ENCODE measurements at places on chromosomes 11 and 22.

DNA sequence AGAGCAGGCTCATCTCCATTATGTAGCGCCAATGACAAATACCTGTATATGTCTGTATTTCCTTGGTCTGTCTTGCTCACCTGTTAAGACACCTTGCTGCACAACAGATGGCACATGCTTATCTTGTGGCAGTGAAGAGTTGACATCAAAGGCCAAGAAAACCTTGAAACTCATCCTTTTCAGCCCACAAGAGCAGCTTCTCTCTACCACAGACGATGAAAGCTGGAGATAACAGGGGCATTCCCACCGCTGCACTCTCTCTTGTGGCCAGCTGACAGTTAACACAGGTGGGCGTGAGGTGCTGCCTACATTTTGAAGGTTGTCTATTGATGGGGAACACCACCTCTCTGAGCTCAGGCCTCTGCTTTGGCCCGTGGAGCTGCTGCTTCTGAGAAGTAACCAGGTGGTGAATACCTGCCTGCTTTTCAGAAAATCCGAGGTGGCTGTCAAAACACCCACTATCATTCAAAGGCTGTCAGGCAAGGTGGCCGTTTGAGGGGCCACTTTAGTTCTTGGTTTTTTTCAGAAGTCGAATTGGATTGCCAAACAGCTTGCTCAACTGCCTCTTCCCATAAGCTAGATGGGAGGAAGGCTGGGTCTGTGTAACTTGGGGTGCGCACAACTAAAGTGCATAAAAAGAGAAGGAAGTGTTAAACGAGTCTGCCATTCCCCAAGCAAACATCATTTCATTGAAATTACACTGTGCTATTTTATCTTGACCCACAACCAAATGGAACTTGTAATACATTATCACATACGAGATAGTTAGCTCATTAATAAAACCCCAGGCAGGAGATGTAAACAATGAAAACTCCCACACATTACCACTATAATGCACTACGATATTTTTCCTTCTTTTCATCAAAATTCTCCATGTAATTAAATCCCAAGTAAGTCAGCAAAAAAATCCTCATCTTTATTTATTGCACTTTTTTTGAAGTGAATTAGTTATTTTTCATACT is 87.1 kb upstream of the RAG2 start:
- DNase-seq = no peak

DNA sequence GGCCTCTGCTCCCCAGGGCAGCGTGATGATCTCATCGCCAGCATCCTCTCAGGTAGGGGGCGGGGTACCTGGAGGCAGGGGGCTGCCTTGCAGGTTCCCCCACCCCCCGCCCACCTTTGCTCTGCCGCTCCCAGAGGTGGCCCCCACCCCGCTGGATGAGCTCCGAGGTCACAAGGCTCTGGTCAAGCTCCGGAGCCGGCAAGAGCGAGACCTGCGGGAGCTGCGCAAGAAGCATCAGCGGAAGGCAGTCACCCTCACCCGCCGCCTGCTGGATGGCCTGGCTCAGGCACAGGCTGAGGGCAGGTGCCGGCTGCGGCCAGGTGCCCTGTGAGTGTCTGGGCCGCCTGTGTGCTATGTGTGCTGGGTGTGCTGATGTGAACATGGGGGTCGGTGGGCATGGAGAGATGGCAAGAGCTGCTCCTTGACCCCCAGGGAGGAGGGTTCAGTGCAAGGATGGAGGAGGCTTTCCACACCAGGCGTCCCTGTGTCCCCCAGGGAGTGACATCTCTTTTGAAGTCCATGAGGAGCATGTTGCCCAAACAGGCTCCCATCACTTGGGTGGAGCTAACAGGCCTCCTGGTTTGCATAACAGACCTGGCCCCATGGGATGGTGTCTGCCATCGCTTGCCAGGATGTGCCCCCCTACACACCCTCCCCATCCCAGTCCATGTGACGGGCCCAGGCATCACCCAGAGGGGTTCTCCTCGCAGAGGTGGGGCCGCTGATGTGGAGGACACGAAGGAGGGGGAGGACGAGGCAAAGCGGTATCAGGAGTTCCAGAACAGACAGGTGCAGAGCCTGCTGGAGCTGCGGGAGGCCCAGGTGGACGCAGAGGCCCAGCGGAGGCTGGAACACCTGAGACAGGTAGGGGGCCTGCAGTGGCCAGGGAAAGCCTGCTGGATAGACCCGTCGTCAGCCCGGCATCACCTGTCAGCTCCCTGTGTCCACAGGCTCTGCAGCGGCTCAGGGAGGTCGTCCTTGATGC is 14.1 kb downstream of the PLCB3 start:
- DNase-seq = no peak

DNA sequence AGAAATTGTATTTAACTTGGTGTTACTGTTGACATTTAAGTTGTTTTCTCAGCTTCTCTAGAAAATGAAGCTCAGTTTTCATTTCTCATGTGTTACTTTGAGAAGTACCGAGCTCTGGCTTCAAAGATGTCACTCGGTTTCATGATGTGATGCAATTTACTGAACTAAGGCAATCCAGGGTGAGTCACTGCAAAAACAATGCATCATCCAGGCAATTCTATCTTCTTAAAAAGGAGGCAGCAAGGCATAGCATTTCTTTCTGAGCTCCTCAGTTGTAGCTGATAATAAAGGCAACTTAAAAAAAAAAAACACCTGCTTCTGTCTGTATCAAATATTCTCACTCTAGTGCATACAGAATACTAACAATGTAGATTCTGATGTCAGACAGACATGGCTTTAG is 91.1 kb upstream of the KCNA4 start:
- DNase-seq = no peak

DNA sequence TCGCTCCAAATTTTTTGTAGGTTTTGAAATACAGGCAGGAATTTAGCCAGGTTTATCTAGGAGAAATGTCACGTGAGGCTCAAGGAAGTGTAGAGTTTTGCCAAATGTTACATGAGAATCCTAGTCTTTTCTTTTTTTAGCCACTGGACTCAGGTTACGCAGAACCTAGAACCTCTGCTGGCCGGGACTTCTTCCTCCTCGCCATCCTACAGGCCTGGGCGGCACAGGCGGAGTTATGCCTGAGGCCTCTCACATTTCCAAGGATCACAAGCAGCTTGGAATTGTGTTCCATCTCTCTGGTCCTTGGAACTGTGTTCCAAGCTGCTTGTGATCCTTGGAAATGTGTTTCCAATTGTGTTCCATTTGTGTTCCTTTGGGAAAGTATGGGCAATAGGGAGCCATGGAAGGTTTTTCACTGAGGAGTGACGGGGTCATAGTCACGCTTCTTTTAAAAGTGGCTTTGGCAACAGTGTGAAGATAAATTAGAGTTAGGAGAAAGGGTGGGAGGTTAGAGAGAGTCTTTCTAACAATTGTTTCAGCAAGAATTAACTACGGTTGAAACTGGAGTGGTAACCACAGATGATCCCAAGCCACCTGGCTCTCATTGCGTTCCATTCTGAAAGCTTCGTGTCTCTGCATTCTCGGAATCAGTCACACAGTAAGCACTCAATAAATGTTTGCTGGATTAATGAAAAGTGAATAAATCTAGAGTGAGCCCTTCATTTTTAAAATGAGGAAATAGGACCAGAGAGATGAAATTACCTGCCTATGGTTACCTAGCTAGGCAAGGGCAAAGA is 12.5 kb upstream of the POU2AF1 start:
- peak; percentile 32 for DNase-seq

- no peak for DNase-seq
Measured at GRCh38 chr11:8310743-8311298, 47.1 kb upstream of the LMO1 start.

DNA sequence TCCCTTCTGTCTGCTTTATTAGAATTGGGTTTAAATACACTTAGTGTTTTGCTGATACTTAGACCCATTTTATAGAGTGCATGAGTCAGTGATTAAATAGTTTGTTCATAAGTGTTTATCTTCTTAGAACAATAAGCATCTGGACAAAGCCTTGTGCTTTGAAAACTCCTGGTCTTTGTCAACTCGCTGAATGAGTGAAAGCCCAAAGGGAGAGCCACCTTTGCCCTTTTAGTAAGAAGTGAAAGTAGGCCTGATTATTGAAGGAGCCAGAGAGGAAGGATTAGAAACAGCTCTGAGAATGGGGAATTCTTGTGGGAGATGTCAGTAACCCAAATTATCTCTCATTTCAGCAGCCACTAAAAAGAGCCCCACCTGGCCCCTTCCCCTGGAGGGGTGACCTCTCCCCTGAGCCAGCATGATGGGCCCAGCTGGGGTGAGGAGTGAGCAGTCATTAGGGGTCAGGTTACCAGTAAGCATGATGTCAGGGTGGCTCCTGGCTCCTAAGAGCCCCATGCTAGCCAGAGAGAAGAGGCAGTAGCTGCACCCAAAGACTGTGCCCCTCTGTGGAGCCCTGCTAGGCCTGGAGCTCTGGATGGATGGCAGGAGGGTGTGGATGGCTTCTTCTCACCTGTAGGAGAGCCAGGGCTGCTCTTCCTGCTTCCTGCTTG is 125.1 kb upstream of the E2F8 start:
- DNase-seq = no peak

DNA sequence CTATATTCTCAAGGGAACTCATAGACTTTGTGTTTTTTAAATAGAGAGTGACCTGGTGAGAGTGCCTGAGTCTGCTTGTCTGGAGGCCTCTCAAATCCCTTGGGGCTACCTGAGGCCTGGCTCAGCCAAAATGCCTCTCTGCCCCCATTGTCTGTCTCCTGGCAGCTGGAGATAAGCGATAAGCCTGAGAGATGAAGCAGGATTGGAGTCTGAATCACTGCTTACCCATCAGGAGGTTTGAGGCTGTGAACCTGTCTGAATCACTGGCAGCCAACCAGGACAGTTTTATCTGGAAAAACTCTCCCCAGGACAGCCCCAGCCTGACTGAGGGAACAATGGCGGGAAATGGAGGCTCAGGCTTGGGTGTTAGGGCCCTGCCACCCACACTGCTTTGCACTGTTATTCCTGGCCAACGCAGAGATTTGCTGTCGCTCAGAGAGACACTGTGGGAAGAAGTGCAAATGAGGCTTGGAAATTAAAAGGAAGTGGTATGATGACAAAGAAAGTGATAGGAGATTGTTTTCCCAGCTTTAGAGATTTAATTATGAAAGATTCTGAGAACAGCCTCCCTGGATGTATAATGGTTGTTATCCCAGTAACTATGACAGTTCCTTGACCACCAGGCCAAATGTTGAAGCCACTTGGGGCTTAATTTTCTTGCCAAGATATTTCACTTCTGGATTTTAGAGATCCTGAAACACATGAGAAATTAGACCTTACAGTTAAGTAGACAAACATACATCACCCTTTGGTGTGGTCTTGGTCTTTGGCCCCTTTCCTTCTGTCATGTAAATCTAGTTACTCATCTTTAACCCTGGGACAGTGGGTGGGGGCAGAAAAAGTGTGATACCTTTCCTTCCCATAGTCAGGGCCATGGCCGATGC is 102.1 kb downstream of the RASSF10 start:
- no peak for DNase-seq
